ENCODE measurements at places on chromosomes 7 and 10.

DNA sequence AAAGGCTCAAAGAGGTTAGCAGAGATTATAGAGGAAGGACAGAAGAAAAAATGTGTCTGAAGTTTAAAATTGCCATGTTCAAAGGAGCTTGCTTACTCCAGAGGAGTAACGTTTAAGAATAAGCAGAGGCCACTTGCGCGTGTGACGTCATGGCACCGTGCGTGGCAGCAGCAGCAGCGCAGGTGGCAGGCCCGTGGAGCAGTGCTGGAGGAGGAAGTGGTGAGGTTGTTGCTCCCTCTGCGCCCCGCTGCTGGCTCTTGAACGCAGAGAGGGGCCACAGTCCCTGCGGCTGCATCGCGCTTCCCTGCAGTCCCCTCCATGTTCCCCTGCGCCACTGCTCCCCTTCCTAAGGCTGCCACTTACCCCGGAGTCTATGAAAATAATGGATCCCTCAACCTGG is 37.5 kb downstream of the GDI2 start:
- DNase-seq = peak; percentile 60

GRCh38 chr10:1615186-1615954 is 122.0 kb downstream of the ADARB2 start:
- DNase-seq = no peak

DNA sequence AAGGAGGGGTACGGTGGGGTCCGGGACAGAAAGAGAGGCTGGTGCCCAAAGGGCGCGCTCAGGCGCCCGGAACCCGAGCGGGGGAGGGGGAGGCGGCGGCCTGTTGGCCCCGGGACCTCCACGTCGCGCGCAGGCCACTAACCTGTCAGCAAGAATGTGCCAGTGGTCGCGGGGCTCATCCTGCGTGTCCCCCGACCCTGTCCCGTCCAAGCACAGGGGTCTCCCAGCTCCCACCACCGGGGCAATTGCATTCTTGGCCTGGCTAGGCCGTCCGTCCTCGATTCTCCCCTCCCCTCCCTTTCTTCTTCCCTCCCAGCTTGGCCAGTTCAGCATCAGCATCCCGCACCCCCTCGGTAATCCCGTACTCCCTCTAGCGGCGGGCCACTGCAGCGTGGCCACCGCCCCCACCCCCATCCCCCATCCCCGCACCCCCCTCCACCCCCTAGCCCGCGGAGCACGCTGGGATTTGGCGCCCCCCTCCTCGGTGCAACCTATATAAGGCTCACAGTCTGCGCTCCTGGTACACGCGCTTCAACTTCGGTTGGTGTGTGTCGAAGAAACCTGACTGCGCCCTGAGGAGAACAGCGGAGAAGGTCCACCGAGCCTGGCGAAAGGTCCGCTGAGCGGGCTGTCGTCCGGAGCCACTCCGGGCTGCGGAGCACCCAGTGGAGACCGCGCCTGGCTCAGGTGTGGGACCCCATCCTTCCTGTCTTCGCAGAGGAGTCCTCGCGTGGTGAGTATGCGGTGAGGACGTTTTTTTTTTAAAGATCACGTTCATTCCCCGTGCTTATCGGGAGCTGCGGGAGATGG is at the start of gene SGCE:
TSS of gene SGCE (minus strand) at position 286 of the 810 bp plus-strand sequence. CDS start at position 251, 35 bp downstream.
- peak; percentile 45 for DNase-seq

DNA sequence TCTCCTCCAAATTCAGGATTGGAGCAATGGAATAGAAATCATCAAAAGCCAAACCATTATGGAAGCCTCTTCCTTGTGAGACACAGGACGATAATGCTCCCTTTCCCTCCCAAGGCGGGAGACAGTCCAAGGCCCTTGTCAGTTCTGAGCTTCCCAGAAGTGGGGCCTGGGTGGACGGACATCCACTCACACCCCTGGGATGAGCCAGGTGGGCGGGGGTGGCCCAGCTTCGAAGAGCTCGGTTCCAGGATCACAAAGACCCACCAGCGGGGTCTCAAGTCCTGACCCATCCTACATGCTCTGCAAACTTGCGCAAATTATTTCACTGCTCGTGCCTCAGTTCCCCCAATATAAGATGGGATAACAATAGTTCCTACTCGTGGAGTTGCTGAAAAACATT is 10.1 kb upstream of the FOXL3 start:
- no peak for DNase-seq

DNA sequence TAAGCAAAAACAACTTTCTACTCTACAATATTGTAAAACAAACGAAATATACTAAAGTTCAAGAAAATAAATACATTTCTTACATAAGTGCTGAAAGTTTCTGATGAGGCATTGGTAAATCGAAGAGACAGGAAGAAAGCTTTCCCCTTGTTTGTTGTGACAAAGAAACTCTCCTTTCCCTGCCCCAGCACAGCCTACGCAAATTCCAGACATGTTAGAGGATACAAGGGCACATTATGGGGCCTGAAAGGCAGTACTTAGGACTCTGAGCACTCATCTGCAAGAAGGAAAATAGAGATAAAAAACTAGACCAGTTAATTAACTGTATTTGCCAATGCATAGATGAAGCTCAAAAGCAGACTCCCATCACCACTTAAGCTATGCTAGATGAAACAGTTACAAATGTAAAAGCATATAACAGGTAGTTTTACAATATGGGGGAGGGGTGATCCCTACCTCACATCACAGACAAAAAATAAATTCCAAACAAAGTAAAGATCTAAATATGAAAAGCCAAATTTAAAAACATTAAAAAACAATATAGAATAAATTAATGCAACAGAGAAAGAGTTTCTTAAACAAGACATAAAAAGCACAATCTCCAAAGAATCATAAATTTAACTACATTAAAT is 21.8 kb downstream of the ARHGAP19 start:
- DNase-seq = no peak

GRCh38 chr10:26840938-26841732 is 19.6 kb downstream of the ABI1 start:
- DNase-seq = no peak

Measured in stimulated activated CD4-positive, alpha-beta T cell treated with anti-CD3 and anti-CD28 coated beads, Interleukin-12 subunit alpha, Interleukin-12 subunit beta, amount 100 ng/mL, for 48 hours (primary cell).